ENCODE measurements at places on chromosomes 4 and X.

DNA sequence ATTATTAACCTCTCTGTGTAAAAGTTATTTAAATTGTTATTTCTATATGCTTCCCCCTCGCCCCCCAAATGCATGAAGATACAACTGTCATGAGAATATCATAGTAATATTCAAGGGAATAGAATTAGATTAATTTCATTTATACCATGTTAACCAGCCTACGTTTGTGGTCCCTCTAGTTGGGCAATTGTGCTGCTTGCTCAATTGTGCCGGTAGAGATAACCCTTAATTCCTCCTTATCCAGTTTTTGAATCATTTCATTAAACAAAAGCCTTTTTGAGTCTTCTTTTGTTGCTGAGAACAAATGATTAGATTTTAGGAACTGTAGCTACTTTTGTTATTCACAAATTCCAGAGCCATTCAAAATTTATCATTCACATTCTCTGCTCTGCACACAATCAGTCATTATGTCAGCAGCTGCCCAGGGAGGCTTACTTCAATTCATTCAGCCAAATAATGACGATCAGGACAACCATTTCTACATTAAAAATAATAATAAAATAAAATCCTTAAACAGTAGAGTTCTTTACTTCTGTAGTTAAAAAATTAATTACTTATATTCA is 98.1 kb downstream of the ADGRL3 start:
- DNase-seq, result no peak

DNA sequence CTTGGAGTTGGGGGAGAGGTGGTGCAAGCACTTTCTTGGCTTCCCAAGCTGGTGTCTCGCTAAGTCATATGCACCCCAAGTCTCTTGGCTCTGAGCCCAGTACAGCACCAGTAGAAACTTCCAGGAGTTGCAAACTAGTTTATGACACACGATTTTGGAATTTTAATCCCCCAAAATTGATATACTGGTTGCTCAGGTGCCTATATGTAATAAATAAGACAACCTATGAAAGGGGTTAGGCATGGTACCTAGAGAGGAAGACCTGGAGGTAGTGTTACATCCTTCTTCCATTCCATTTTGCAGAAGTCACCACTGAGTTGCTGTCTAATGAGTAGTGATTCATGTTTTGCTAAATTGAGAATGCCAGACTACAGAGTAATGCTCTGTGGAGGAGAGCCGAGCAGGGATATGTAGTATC is 4.3 kb upstream of the SLC4A4 start:
- no peak for DNase-seq

GRCh38 chr4:61225656-61226055 is 25.5 kb downstream of the ADGRL3 start:
- DNase-seq, result no peak

DNA sequence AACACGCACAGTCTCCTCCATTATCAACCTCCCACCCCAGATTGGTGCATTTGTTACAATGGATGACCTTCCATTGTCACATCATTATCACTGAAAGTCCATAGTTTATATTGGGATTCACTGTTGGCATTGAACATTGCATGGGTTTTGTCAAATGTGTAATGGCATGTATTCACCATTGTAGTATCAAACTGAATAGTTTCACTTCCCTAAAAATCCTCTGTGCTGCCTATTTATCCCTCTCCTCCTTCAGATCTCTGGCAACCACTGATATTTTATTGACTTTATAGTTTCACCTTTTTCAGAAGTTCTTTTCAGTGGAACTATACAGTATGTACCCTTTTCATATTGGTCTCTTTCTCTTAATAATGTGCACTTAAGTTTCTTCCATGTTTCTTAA is 1565.4 kb downstream of the PCDH18 start:
- no peak for DNase-seq

- peak; percentile 11 for DNase-seq
Measured at GRCh38 chr4:37243722-37244582, 591 bp upstream of the NWD2 start.

DNA sequence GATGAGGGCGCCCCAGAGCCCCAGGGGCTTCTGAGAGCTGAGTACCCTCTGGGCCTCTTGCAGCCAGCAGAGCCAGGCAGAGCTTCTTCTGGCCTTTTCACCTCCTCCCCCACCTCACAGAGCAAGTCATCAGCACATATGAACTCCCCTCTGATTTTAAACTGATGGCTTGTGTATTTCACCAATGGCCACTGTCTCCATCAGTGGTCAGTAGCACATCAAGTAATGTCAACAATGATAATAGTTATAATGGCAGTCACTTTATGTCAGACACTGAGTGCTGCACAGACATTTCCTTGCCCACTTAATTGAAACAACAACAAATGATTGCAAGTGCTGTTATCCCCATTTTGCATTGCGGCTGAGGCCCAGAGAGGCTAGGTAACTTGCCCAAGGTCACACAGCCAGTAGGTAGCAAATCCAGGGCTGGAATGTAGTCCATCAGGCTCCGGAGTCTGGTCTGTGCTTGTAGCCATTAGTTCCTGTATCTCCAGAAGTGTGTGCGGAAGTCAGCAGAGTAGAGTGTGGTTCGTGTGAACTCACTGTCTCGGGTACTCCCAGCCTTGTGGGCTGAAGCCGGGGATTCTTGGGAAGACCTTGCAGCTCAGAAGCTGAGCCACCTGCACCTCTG is 3.0 kb downstream of the ATP2B3 start:
- DNase-seq, result no peak

DNA sequence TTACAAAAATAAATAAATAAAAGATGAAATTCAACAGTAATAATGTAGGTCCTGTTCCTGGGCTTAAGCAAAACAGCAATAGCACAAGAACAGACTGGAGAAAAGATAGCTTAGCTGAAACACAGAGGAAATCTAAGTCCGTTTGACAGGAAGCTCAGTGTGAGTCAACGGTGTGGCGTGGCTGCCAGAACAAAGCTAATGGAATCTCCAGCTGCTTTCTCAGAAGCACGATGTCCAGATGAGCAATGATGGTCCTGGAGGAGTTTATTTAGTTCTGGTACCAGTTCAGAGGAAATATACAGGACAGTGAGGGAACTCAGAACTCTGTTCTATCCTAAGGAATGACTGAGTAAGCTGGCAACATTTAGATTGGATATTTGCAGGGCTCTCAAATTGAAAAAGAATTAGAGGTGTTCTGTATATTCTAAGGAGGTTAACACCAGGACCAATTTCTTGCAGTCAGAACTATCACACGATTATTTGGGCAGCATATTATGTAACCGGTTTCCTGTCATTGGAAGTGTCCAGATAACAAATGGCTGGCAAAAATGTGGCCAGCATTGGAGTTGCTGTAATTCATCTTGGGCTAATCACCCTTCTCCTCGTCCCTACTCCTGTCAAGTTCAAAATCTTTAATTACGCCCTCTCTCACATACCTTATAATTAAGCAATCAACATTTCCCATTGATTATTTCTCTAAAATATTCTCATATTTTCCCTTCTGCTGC is 12.7 kb downstream of the GAB3 start:
- no peak for DNase-seq

DNA sequence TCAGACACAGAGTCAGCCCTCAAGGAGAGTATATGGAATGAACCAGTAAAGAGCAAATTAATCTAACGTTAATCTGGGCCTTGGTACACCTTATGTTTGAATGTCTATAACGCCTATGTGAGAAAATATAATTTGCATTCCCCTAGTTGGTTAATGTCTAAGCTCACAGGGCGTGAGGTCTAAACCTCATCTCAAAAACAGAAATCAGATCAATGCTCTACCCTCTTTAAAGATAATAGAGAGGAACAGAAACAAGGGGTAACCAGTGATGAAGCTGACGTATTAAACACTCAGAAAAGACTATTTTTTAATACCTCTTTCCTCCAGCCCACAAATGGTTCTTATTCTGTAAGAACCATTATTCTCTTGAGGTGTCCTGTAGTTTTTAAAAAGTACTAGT is 369.2 kb upstream of the NOCT start:
- no peak for DNase-seq

GRCh38 chrX:38879631-38880220 is 78.5 kb downstream of the MID1IP1 start:
- peak; percentile 49 for DNase-seq

DNA sequence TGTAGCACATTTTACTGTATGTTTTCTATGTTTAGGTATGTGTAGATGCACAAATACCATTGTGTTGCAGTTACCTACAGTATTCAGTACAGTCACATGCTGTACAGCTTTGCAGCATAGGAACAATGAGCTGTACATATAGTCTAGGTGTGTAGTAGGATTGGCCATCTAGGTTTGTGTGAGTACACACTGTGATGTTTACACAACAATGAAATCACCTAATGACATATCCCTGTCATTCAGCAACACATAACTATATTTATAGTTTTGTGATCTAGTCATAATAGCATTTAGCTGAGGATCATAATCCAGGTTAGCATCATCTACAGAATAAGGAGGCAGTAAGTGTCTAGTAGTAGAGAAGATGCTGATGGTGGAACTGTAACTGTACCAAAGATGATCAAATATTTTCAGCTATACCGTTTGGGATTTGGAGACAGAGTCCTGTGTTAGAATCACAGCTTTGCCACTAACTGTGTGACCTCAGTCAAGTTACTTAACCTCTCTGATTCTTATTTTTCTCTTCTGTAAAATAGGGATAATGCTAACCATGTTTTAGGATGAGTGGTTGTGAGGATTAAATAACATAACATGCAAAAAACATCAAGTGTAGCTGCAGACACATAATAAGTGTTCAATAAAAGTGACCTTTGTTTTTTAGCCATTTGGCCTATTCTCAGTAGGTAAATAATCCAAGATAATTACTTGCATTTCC is 73.3 kb downstream of the LIMCH1 start:
- no peak for DNase-seq

- DNase-seq, result no peak
Measured at GRCh38 chr4:144905286-144905685, 192.7 kb downstream of the ANAPC10 start.

DNA sequence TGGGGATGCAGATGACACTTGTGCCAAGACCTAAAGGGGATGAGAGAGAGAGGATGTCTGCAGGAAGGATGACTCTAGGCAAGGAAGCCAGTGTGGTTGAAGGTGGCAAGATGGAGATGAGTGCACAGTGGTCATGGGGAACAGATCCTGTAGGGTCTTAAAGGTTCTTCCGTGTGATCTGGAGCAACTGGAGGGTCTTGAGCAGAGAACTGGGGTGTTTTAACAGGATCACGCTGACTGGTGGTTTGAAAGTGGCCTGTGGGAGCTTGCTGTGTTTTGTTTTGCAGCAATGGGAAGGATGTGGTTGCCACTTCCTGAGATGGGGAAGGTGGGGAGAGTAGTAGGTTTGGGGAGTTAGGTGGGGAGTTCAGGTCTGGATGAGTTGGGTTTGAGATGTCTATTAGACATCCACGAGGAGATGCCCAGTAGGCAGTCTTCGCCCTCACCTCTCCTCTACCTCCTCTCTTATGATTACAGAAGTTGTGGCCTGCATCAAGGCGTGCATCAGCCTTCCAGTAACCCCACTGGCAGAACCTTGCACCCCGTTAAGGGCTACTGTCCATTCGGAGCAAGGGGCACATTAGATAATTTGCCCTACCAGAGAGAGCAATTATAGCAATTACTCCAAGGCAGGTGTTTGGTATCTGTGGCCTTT is 1.4 kb upstream of the STBD1 start:
- DNase-seq, result no peak

- DNase-seq, result no peak
Measured at GRCh38 chr4:172207886-172208285, 394.7 kb downstream of the GALNTL6 start.

DNA sequence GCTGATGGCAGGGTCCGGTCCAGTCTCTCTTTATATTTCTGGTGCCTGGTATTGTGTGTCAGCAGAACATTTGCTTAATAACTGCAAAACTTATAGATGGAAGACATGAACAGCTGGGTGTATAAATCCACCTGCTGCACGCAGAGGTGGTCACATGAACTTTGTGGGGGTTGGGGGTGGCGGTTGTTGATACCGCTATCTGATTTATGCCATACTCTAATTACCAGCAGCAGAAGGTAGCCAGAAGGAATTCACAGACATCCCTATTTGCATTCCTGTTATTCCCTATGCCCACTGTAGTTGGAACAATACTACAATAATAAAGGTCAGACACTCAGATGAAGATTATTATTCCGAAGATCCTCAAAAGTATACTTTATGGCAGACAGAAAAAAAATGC is 121.6 kb upstream of the PUDP start:
- no peak for DNase-seq

GRCh38 chr4:139567159-139567870 is 11.3 kb upstream of the SETD7 start:
- DNase-seq, result no peak

DNA sequence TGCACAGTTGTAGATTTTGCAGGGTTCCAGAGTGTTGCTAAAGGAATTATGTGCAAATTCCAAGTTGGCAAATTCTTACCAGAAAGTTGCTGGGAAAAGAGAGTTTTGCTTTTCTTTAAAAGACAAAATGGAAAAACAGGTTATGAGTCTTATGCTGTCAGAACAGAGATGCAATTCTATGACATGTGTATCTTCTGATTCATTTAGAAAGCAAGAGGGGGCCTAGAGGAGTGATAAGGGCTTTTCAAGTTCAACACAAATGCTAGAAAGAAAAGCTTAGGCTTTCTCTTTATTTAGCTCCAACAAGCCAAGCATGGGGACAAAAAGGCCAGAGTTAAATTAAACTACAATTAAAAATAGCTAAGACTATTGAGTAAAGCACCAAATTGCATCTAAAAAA is 72.4 kb upstream of the GATB start:
- no peak for DNase-seq

GRCh38 chrX:119726900-119727555 is 31.4 kb upstream of the SOWAHD start:
- no peak for DNase-seq

DNA sequence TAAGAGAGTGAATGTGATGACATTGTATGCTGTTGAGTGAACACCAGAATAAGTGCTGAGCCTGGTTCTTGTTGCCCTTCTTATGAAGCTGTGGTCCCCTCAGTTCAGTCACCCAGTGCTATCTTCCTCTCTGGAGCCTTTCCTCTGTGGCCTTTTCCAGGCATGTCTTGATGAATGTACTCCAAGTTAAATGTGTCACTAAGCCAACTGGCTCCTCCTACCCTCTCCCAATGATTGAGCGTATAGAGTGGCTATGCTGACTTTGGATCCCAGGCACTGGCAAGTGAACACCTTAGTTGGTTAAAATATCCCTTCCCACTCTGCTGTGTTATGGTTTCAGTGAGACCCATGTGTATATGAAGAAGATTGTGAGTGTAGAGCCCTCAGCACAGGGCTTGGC is 134.1 kb upstream of the MAMLD1 start:
- DNase-seq, result no peak

DNA sequence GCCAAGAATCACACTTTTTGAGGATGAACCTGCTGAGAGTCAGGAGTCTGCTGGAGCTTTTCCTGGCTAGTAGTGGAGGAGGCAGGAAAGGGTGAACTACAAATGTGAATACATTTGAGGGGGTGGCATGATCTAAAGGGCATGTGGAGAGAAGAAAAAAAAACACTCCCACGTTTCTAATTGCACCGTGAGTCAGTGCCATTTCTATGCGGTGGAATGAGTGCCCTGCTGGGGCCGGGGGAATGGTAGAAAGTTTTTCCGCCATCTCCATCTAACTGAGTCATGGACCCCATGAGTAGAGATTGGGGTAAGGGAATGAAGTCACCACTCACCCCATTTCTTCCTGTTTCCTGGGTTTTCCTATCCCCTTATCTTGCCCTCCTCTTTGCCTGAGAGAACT is 19.8 kb downstream of the BEX3 start:
- DNase-seq, result no peak

GRCh38 chr4:83025563-83025962 is 9.4 kb upstream of the COPS4 start:
- no peak for DNase-seq
